ENCODE measurements at places on chromosomes 13 and 19.

- DNase-seq: no peak
Observed at GRCh38 chr13:39411511-39411910, 191.5 kb downstream of the LHFPL6 start.

DNA sequence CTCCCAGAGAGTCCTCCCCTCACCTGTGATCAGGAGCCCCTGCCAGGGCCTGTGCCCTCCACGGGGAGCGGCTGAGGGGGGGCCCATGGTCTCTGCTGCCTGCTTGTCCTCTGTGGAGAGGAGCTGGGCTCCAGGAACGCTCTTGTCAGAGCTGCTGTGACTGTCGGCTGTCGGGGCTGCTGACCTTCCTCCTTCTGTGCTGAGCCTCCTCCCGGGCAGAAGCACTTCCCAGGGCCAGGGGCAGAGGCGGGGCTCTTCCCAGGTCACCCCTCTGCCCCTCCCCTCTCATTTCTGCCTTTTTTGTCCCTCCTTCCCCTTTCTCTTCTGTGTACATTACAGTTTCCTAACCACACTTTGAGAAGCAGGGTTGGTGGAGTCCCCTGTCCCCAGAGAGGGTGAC is at the start of gene CEACAM4:
TSS of gene CEACAM4 (minus strand) at position 198 of the 400 bp plus-strand sequence. CDS start at position 87, 111 bp downstream.
- DNase-seq: no peak

- no peak for DNase-seq
Observed at GRCh38 chr19:8731428-8732169, 10.2 kb downstream of the OR2Z1 start.

DNA sequence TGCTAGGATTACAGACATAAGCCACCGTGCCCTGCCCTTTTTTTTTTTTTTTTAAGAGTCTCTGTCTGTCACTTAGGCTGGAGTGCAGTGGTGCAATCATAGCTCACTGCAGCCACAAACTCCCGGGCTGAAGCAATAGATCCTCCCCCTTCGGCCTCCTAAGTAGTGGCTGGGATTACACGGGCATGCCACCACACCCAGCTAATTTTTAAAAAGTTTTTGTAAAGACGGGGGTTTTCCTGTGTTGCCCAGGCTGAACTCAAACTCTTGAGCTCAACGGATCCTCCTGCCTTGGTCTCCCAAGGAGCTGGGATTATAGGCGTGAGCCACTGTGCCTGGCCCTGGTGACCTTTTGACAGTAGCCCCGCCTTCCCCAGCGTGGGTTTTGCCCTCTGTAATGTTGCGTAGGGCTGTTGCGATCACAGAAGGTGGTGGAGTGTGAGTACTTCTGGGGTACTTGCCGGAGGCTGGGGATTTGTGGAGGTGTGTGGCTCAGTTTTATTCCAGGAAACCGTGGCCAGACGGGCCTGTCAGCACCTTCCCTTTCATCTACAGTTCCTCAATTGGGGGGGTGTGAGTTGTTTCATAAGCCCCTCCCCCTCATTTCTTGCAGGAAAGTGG is 11.6 kb upstream of the RETN start:
- DNase-seq: no peak

- DNase-seq: no peak
Observed at GRCh38 chr13:97318532-97318931, 96.4 kb downstream of the MBNL2 start.

- DNase-seq: no peak
Observed at GRCh38 chr13:31912647-31913401, 118.8 kb upstream of the FRY start.
